ENCODE measurements at places on chromosomes 11 and 22. TPM values are rescaled to one million over a fixed set of nuclear protein-coding genes. Genes with fewer than 3 reads are reported as not detected.

Gene SLC22A9
- not detected for total RNA-seq

Gene KRTAP5-8
- not detected for total RNA-seq

Gene RAB36
- total RNA-seq = 1.8 TPM

Gene LMO2
- 16.8 TPM for total RNA-seq

Gene CRYAB
- 5,489 TPM for total RNA-seq

Gene FAM118A
- total RNA-seq = 26.6 TPM

Gene PLEKHB1
- 11.7 TPM for total RNA-seq

Gene IGSF9B
- total RNA-seq = 53.1 TPM

Gene MMP3
- total RNA-seq = not detected

Gene CTSW
- total RNA-seq = 1.7 TPM

- no peak for DNase-seq
Measured at GRCh38 chr22:42417645-42418305, 14.4 kb downstream of the NFAM1 start.

GRCh38 chr11:74570266-74571061, 21.9 kb upstream of the POLD3 start:
- peak; percentile 64 for DNase-seq

DNA sequence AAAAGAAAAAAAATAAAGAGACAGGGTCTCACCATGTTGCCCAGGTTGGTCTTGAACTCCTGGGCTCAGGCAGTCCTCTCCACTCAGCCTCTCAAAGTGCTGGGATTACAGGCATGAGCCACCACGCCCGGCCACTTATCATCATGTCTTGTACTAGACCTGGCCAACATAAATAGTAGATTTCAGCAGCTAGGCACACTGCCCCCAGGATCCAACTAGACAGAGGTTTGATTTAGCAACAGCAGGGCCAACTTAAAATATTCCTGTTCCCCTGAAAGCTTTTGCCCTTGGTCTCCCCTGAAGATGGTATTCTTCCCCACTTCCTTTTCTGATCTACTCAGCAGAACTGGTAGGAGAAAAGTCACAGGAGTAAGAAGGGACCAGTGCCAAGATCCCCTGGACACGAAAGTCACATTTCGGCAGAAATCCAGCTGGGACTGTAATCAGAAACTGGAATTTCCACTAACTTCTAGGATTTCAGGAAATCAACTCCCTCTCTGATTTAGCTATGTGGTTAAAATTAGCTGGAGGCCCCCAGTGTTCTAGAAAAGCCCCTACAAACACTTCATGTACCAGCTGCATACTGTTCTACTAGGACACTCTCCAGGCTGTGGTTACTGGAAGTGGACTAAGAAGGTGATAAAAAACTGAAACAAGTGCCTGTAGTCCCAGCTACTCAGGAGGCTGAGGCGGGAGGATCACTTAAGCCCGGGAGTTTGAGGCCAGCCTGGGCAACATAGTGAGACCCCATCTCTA, 8.9 kb upstream of the PPP2R1B start:
- peak; percentile 64 for DNase-seq

GRCh38 chr22:20904008-20904979, 12.9 kb upstream of the CRKL start:
- no peak for DNase-seq

GRCh38 chr11:82899957-82900276, 313 bp downstream of the PRCP start:
- no peak for DNase-seq

GRCh38 chr11:34050581-34051348, 766 bp upstream of the CAPRIN1 start:
- DNase-seq = no peak

DNA sequence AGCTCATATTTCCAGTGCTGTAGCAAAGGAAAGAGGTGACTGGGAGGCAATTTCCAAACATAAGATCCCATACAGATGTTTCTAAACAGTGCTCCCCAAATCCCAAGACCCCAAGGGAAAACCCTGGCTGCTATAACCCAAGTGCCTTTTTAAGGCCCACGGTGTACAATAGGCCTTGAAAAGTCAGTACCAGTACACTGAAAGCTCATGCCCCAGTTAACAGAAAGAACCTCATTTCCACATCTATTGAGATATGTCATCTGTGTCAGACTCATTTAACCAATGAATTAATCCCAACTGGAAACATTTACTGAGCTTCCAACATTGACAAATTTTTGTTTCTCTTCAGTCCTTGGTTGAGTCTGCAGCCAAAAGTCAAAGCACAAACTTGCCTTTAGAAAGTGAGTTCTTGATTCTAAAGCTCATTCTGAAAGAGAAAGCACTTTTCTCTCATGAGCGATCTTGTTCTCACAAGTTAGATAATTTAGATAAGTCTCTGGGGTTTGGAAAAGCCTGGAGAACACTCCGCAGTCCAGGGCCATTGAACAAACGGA, 239.8 kb upstream of the ARHGAP20 start:
- no peak for DNase-seq

GRCh38 chr11:16895306-16895705, 118.9 kb downstream of the PLEKHA7 start:
- DNase-seq = no peak

- peak; percentile 72 for DNase-seq
Measured at GRCh38 chr11:2269601-2270321, 627 bp downstream of the ASCL2 start.

DNA sequence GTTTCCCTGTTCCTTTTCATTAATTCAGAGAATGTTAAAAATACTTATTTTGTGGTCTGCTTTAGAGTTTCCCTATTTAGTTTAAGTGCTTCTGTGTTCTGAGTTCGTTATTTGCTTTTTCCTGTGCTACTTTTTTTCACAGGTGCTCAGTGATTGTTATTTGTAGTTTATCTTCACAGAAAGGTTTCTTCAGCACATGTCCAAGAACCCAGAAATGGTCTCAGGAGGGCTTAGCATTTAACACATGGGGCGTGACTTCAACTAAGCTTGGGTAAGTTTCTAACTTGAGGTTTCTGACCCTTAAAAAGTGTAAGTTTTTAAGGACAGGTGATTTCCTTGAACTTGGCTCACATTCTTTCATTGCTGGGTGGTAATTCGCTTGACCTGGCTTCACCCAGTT, 157.3 kb downstream of the AASDHPPT start:
- DNase-seq = no peak

- peak; percentile 68 for DNase-seq
Measured at GRCh38 chr11:12765428-12765827, 91.2 kb downstream of the TEAD1 start.

DNA sequence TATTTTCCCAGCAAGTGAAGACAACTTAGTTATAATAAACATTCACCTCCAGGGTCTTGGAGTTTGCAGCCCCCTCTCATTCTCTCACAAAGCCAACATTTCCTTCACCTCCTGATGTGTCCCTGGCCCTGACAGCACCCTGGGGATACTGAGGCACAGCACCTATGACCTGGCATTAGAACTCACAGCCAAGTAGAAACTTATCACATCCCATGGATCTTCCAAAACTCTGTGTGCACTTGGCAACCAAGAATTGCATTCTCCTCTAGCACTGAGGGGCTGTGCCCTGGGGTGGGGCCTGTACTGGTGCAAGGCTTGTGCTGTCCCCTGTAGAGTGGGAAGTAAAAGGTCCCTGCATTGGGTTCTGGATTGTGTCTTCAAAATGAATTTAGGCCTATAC, 116.7 kb upstream of the IGLL5 start:
- no peak for DNase-seq

- DNase-seq = no peak
Measured at GRCh38 chr22:42947211-42947990, 67.5 kb downstream of the PACSIN2 start.

DNA sequence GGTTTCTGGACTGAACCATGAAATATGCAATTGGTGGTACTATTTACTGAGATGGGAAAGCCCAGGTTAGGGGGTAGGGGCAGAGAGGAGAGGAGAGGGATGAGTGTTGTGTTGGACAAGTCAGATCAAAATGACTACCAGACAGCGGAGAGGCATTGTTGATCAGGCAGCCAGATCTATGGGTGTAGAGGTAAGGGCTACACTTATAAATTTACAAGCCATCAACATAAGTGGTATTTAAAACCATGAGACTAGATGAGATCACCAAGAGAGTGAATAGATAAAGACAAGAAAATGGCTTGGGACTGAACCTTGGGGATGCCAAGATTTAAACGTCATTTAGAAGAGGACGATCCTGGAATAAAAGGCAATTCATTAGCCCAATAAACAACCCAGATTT, 123.4 kb downstream of the NXPE2 start:
- no peak for DNase-seq

DNA sequence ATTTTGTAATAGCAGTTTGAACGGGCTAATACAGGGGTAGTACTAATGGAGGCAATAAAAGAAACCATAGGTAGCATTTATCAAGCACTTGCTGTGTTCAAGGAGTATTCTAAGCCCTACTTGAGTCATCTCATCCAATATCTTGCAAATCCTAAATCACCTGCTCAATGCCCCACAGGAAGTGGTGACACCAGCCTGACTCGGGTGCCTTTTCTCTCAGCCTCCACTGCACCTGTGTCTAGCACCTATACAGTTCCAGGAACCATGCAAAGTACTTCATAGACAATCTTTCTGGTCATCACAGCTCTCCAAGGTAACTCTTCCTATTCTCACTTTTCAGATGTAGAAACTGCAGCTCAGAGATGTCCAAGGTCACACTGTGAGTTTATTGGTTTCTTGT, 98.0 kb downstream of the PRR5L start:
- DNase-seq = no peak

DNA sequence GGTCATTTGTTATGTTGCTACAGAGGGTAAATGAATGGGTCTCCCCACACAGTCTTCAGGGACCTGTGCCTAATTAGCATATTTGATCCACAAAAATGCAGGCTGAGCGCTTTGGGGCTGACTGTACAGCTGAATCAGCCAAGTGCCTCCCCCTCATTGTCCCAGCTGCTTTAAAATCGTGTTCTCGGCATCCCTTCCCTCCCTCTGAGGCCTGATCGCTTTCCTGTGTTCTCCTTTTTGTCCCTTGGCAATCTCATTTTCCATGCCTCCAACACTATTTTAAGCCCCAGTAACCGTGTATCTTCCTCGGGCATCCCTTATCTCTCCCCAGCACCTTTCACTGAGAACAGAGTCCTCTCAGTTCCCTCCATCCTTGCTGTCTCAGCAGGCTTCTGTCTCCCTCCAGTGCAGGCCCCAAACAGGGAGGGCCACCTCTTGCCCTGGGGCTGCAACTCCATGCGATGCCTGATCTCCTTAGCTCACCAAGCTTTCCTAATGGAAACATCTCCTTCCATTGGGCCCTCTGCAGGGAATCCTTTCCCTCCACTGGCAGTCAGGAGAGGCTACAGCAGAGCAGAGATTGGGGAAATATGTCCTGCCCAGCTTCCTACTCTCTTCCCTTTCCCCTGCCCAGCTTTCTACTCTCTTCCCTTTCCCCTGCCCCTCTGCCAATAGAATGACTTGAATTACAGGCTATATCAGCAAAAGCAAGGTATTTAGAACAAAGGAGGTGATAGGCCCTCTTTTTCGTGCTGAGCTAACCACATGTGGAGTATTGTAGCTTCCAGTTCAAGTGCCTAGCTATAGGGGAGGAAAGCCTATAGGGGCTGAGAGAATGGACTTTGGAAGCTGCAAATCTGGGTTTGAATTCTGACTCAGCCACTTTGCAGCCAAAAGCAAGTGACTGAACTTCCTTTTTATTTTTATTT, 13.8 kb downstream of the UQCR10 start:
- no peak for DNase-seq

- no peak for DNase-seq
Measured at GRCh38 chr11:67387069-67387468, 4.7 kb upstream of the RAD9A start.

DNA sequence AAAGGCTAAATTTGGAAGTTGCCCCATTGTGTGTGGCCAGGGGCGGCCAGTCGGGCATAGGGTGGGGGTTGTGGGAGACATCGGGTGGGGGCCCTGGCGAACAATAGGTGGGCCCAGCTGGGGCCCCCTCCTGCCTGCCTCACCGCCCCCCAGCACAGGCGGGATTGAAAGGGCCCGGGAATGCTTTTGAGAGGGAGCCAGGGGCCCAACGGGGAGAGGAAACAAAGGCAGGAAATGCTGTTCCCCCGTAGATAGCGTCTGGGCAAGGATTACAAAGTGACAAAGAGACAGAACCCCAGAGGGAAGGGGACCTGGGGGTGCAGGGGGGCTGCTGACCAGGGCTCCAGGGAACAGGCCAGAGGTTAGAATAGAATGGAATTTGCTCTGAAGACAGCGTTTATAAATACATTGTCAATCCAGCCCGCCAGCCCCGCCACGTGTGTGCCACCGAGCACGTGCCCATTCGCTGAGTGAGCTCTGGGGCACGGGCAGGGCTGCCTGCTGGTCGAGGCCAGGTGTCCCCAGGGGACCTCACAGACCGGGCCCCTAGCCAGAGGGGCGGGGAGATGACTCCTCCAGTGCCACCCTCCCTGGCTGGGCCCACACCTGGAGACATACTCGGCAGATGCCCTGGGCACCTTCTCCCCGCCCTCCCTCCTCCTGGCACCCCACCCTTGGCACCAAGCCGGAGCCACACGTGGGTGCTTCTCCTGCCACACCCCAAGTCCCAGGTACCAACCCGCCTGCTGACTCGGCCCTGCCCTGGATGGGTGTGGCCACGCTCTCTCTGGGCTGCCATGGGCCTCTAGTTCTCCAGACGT, 9.7 kb downstream of the PDGFB start:
- DNase-seq = peak; percentile 85

DNA sequence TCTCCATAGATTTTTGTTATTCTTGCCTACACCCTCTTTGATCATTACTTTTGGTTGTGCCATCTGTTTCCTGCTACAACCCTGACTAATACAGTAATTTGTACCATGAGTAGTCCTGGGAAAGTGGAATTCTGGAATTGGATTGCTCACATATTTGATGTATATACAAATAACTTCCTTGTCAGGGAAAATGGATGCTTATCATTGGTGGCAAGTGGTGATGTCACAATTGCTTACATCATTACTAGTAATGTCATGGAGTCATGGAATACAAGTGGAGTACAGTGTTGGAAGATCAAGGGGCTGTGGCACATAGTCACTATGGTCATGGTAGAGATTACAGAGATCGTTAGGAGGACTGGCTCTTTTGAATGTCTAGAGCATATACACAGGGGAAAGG, 24.4 kb downstream of the AASDHPPT start:
- DNase-seq = no peak

DNA sequence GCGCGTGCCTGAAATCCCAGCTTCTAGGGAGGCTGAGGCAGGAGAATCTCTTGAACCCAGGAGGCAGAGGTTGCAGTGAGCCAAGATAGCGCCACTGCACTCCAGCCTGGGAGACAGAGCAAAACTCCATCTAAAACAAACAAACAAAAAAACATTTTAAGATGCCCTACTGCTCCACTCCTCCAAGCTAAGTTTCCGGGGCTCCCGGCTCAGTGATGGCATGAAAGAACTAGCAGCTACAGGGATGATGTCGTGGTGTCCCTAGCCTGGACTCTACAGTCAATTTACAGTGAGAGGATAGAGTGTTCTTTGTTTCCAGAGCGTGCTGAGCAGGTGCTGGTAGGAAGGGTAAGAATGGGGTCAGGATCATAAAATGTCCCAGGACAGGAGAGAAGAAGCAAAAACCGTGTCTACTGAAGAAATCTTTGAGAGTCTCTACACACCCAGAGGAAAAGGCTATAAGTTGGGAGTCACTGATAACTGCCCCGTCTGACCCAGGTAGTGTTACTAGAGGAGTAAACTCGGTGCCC, 1.2 kb upstream of the ZBTB3 start:
- no peak for DNase-seq

- DNase-seq = no peak
Measured at GRCh38 chr11:8097926-8098325, 16.9 kb downstream of the TUB start.

All from right cardiac atrium (tissue), 5 donors.